ENCODE measurements at places on chromosomes 6 and 20.

GRCh38 chr6:307065-307814 is 15.0 kb downstream of the DUSP22 start:
- no peak for DNase-seq

GRCh38 chr6:169409742-169410312 is 156.2 kb upstream of the THBS2 start:
- no peak for DNase-seq

DNA sequence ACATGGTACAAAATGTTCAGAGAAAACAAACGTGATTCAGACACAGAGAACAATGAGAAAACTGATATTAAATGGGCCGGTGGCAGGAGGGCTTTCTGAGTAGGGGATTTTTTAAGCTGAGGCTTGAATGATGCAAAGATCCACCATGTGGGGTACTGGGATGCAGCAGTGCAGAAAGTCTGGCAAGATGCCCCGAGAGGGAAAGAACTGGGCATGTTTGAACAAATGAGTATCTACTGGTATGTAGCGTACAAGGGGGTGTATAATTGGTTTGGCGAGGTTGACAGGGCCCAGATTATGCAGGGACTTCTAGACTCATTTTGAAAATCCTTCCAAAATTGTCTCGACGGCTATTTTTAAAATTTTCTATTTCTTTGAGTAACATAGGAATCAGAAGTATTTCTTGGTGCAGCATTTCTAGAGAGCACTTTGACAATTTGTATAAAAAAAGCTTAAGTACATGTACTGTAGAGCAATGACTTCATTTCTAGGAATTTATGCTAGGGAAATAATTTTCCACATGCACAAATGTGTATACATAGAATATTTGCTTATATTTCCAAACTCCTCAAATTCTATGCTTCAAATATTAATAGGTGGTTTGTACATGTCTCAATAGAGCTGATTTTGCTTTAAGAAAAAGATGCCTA is 119.6 kb upstream of the DOK5 start:
- no peak for DNase-seq

GRCh38 chr6:20200761-20201630 is 11.3 kb downstream of the MBOAT1 start:
- no peak for DNase-seq

GRCh38 chr20:19408971-19409370 is 196.5 kb downstream of the SLC24A3 start:
- no peak for DNase-seq

DNA sequence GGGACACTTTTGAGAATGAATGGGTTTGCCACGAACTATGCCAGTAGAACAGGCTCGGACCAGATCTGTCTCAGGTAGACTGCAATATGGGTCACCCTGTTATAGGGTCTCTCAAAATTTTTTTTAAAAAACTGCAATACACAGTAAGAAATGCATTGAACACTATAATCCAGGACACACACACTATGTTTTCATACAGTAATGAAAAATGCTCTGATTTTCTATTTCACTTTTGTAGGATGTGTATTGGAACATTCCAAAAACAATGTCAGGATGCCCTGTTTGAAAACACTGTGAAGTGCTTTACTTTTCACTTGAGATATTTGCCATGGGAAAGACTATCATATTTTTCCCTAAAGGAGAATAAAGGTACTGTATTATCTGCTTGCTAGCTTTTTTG is 25.1 kb downstream of the PARD6B start:
- DNase-seq = no peak

DNA sequence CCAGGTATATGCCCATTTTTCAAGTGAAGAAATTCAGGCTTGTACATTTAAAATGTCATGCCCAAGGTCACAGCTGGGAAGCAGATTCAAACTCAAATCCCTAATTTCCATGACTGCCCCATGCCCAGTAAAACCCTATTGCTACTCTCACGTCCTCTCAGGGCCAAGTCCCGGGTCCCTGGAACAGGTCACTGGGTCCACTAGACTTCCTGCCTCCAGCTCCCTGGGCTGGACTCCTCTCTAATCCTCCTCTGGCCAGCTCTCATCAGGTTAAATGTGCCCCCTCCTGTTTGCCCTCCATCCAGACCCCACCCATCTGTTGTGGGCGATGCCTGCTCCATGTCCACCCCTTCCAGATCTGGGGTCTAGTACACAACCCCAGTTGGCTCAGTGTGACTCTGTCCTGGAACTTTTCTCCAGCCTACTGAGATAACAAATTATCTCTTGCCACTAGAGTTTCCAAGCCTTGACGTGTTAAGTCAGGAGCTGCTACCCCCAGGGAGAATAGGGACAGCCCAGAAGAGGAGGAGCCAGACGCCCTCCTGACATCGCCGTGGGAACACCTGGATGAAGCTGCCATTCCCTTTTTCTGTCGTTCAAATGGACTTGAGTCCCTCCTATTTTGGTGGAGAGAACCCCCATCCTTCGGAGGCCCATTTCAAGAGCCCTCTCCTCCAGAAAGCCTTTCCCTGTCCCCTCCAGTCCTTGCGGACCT is 3.7 kb upstream of the SPDEF start:
- DNase-seq = no peak
